Stimulated activated naive CD4-positive, alpha-beta T cell treated with Interleukin-2 at 50 U/mL for 16 hours (primary cell): ENCODE measurements at places on chromosomes 12 and 14.
A peak's percentile ranks its signal among the peaks of the same experiment; 100 is the strongest.

DNA sequence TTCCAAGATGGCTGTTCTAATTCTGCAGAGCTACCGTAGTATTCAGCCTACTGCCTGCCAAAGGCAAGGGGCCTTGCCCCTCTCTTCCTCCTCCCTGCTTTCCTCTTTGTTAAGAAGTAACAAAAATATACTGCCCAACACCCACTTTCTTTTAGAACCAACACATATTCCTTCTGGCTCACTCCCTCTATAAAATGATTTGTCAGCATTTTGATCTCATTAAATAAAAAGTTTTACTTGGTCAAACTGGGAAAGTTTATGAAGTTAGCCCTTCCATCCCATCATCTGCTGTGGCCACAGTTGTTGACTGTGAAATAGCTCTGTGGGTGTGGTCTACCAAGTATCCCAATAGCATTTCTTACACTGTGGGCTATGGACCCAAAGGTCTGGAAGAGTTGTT lies 472.4 kb downstream of the ZFP36L1 start:
- DNase-seq: no peak

- DNase-seq: no peak
These were observed at the start of gene SERPINA4 for GRCh38 chr14:94560751-94561655. Gene SERPINA4 (plus strand): TSS chr14:94561442. CDS start chr14:94563483, 2,041 bp downstream.

- no peak for DNase-seq
These were observed 987.7 kb downstream of the GALC start for GRCh38 chr14:87005280-87005679.

- DNase-seq: no peak
These were observed 39.6 kb downstream of the IQSEC3 start for GRCh38 chr12:106118-106591.

- DNase-seq: no peak
These were observed 27.6 kb downstream of the PMCH start for GRCh38 chr12:102169922-102170621.

GRCh38 chr12:34292736-34293625 lies 270.7 kb downstream of the ALG10 start:
- no peak for DNase-seq

- DNase-seq: no peak
These were observed 64.3 kb downstream of the ZNF664 start for GRCh38 chr12:124037331-124037730.

DNA sequence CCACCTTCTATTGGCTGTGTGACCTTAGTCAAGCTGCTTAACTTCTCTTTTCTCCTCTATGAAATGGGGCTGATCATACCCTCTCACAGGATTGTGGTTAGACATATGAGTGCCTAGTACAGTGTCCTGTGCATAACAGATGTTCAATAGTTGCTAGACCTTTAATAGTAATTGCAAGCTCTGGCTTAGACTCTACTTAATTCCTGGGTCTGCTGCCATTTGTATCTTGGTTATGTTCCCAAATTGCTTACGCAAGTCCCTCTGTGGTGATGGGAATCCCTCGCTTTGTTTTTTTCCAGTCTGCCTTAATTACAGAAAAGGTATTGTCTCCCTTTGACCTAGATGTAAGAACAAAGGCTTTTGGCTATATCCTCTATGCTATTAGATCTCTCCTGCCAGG lies 15.1 kb downstream of the SUDS3 start:
- DNase-seq: no peak

- no peak for DNase-seq
These were observed 29.5 kb downstream of the CCDC198 start for GRCh38 chr14:57464008-57464730.

- DNase-seq: peak; percentile 64
These were observed 34.0 kb downstream of the FIGNL2 start for GRCh38 chr12:51814311-51815088.

DNA sequence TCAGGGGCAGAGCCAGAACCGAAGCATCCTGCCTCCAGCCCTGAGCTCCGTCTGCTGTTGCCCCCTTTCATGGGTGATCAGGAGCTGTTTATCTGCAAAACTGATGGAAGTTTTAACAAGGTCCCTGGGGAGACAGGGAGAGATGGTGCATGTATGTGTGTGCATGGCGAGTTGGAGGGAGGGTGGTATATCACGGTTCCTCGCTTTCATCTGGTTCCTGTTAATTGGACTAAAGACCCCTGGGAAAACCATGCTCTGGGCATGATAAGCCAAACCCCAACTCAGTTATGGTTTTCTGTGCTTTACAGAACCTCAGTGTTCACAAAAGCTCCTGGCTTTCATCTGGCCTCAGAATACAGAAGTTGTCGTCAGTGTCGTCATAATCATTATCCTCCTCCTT lies 133.6 kb downstream of the KSR2 start:
- no peak for DNase-seq

DNA sequence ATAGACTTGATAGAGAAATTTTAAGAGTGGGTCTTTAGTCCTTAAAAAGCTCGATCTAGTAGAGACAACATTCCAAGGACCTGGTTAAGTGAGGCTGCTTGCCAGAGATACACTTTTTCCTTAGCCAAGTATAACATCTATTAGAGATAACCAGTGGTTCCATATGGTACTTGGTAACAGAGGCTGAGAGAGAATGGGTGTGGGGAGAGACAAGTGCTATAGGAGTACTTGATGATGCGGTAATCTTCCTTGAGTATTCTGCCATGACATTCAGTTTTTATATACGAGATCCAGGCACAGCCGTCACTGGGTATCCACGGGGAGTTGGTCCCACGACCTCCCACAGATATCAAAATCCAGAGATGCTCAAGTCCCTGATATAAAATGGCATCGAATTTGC lies 77.4 kb upstream of the REP15 start:
- DNase-seq: no peak

- no peak for DNase-seq
These were observed 281.5 kb downstream of the ZFP36L1 start for GRCh38 chr14:68511129-68512047.

GRCh38 chr14:32476532-32476931 lies 147.4 kb downstream of the AKAP6 start:
- no peak for DNase-seq

DNA sequence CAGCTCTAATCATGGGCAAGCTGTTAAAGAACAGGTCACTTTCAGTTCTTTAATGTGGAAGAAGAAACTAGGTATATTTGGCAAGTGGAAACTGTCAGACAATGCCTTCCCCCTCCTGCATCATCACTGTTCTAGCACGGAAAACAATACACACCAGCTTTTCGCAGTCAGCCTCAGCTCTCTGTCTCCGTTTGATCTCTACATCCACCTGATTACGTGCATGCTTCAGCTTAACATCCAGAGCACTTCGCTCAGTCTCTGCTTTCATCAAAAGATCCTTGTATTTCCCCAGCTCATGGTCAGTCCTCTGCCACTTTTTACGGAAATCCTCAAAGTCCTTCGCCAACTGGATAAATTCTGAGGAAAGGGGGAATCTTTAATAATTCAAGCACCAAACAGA lies 19.0 kb downstream of the RACGAP1 start:
- DNase-seq: no peak

DNA sequence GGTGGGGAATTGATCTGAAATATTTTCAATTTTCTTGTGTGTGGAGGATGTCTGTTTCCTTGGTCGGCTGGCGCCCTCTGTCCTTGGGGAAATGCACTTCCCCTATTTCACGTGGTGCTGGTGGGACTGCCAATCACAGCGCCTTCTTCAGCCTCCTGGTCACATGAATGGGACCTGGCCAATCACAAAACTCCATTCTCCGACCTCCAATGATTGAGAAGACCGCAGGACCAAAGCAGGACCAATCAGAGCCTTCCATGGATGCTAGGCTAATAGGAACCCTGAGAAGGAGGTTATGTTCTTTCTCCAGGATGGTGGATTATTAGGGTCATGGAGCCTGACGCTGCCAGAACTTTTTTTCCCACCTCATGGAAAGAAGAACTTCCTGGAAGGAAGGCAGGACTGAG lies 188.7 kb downstream of the TTC8 start:
- no peak for DNase-seq

- DNase-seq: no peak
These were observed 24.5 kb upstream of the COL2A1 start for GRCh38 chr12:48028541-48029431.

GRCh38 chr12:4143896-4144295 lies 129.7 kb upstream of the CCND2 start:
- no peak for DNase-seq

DNA sequence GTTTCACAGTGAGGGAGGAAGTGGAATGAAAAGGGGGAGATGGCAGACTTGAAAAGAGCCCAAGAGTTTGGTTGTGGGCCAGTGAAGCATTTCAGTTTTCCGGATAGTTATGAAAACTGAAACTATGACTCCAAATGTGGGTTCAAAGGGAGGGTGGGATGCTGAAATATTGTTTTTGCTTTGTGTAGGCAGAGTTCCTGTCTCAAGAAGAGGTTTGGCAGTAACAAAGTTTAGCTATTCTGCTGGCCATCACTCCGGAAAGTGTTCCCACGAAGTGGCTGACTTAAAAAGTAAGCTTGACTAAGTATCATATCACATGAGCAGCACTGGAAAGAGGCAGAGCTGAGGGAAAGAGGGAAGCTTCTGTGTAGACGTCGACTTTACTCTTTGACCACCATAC lies 85.2 kb downstream of the CAND1 start:
- DNase-seq: no peak

- no peak for DNase-seq
These were observed 188.7 kb upstream of the TMEM260 start for GRCh38 chr14:56390859-56391258.

DNA sequence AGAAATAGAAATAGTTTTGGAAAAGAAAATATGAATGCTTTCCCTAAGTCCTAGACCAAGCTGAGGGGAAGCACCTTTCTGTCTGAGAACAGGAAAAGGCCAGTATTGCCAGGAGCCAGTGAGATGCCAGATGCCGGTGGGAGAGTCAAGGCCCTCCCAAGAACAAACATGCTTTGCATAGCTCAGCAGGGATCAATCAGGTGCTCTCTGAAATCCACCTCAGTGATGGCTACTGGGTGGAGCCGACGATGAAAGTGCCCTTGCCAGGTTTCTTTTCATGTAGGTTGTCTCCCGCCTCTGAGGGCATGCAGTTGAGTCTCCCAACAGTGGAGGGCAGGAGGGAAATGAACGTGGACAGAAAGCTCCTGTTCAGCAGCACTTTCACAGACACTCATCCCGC lies 28.3 kb downstream of the DEGS2 start:
- DNase-seq: no peak

GRCh38 chr12:63848450-63848849 lies 4.0 kb downstream of the SRGAP1 start:
- no peak for DNase-seq

- DNase-seq: no peak
These were observed 834 bp downstream of the COCH start for GRCh38 chr14:30874999-30875787.

- DNase-seq: no peak
These were observed 158.8 kb downstream of the RPAP3 start for GRCh38 chr12:47547077-47547476.

- DNase-seq: no peak
These were observed 106.9 kb upstream of the PPFIA2 start for GRCh38 chr12:81866081-81866480.

- DNase-seq: peak; percentile 41
These were observed 19.5 kb downstream of the ATF7IP start for GRCh38 chr12:14384783-14385638.

DNA sequence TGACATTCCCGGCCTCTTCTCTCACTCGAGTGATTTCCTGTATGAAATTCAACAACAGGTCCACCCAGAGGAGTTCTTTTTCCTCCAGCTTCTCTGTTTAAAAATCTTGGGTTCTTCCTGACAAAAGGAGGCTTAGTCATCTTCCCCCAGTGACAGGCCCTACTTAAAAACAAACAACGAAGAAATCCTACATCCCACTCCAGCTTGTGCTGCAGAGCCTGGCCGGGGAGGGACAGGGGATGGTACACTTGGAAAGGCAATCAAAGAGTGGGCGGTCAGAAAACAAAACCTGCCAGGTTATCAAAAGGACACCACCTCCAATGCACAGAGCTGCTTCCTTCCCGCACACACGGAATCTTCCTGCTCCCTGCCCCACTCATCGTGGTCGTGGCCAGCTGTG lies 101.3 kb downstream of the CACNA1C start:
- no peak for DNase-seq

- no peak for DNase-seq
These were observed 31.1 kb upstream of the RIC8B start for GRCh38 chr12:106743270-106743988.

GRCh38 chr12:50221228-50222008 lies 54.2 kb upstream of the CERS5 start:
- DNase-seq: no peak

GRCh38 chr14:23612354-23612732 lies 23.8 kb upstream of the DHRS2 start:
- no peak for DNase-seq

- no peak for DNase-seq
These were observed 74.9 kb upstream of the CMKLR1 start for GRCh38 chr12:108414021-108414420.

- no peak for DNase-seq
These were observed 13.4 kb downstream of the MTERF2 start for GRCh38 chr12:106973545-106973944.

DNA sequence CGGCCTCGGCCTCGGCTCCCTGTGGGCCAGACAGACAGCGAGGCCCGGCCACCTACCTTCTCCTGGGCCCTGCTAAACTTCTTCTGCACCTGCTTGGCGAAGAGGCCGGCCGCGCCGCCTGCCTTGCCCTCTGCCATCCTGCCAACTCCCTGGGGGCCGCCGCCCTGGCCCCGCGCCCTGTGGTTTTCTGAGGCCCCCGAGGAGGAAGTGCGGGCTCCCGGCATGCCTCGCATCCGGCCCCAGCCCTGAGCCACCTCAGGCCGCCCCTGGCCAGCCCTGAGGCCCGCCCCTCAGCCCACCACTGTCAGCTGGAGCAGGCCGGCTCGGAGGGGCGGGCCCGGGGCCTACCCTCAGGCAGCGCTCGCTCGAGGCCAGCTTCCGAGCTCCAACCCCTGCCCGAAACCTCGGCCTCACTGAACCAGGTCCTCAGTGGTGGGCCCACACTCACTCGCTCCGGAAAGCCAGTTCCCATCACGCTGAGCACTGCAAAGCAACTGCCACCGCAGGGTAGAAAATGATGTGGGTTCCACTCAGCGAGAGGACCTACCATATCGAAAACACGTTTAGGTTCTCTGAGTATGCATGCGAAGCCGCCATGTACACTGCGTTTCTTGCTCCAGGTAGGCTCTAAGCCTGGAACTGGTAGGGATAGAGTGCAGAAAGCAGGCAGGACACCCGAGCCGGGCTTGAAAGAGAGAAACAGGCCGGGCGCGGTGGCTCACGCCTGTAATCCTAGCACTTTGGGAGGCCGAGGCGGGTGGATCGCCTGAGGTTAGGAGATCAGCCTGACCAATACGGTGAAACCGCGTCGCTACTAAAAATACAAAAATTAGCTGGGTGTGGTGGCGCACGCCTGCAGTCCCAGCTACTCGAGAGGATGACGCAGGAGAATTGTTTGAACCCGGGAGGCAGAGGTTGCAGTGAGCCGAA lies at the start of gene BIN2:
TSS of gene BIN2 (minus strand) at position 209 of the 930 bp plus-strand sequence. CDS start at position 137, 72 bp downstream.
- peak; percentile 49 for DNase-seq

DNA sequence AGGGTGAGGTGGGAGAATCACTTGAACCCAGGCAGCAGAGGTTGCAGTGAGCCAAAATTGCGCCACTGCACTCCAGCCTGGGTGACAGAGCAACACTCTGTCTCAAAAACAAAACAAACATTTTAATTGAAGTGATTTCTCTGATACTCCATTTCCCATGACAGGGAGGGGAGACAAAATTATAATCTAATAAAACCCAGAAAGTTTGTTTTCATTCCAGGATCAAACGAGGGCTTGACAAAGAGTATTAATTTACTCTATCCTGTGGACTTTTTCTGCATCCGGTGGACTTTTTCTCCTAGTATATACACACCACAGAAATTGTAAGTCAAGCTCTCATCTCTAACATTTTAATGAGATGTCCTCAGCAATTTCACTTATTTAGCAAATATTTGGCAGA lies 14.5 kb upstream of the AP4S1 start:
- no peak for DNase-seq
